ENCODE measurements at places on chromosomes 13 and 19. TPM values are rescaled to one million over a fixed set of nuclear protein-coding genes. Genes with fewer than 3 reads are reported as not detected.

WASF3 gene
- 9.0 TPM for total RNA-seq

OR7A5 gene
- total RNA-seq = not detected

ZNF283 gene
- 54.0 TPM for total RNA-seq

GRCh38 chr19:33214596-33214995 is 11.1 kb downstream of the SLC7A10 start:
- DNase-seq = no peak

DNA sequence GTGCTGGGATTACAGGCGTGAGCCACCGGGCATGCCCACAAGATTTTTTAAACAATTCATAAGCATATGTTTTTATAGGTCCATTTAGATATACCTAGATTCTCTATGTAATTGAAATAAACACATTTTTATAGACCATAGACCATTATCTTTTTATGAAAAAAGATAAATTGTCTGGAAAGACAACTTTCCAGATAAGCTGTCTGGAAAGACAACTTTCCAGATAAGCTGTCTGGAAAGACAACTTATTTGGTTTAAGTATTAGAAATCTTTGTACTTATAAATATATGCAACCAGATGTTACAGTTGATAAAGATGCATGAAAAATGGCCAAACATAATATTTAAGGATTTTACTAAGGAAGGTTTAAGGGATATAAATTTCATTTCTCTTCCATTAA is 538.5 kb downstream of the GPC6 start:
- DNase-seq = no peak

- no peak for DNase-seq
Observed at GRCh38 chr19:43776286-43776685, 4.5 kb downstream of the KCNN4 start.

GRCh38 chr13:27636589-27637288 is 15.0 kb downstream of the POLR1D start:
- DNase-seq = no peak

GRCh38 chr13:60379837-60380565 is 17.0 kb upstream of the TDRD3 start:
- DNase-seq = no peak

GPC6 gene
- 126 TPM for total RNA-seq

GRCh38 chr13:98485561-98485960 is 91.3 kb downstream of the STK24 start:
- no peak for DNase-seq

GRCh38 chr19:51146751-51147150 is 4.7 kb downstream of the SIGLEC7 start:
- no peak for DNase-seq

DNA sequence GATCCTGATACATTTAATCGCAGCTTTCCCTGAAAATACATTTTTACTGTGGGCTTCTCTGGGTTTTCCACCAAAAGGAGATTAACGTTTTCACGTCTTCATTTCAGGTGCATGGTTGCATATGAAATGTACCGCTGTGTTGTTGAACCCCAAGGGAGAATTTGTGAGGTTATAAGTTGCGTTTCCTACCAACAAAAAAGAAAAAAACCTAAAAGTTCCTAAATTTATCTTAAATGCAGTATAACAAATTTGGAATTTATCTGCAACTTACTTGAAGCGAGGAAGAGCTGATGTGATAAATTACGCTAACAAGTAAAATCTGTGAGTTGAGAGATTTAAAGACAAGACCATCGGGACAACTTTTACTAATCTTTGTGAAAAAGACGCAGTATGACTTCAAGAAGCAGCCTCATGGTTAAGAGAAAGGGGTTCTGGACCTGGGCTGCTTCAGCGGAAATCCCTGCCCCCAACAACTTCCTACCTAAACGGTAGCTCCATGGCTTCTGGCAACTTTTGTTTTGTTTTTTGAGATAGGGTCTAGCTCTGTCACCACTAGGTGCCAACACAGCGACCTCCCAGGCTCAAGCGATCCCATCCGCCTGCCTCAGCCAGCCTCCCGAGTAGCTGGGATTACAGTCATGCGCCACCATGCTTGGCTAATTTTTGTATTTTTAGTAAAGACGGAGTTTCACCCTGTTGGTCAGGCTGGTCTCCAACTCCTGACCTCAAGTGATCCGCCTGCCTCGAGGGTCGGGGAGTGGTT is 958 bp upstream of the OBI1 start:
- DNase-seq = no peak

CYP4F12 gene
- total RNA-seq = 30.3 TPM

DNA sequence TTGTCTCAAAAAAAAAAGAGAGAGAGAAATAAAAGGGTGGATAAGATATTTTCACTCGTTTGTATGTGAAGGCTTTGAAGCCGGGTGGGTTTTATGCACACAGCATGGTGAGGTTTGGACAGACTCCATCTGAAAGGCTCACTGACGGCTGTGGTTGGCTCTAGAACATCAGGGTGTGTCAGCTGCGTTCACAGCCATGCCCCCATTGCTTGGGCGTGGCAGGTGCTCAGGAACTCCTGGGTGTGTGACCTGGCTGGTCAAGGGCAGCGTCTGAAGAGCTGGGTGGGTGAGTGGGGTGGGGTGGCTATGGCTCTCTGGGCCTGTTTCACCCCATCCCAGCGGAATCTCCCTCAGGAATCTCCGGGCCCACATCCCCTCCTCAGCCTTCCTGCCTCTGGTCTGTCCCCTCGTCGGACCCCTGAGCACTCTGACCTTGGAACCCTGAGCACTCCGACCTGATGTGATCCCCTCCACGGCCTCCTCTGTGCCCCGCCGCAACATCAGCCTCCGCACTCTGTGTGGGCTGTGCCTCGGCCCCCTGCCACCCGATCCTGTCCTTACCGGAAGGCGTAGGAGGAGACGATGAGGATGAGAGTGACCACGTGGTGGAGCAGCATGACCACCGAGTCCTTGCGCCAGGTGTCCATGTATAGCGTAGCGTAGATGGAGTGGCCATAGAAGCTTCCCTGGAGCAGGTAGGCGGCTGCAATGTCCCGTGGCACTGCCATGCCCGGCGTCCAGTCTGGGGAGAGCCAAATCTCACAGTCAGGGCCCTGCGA is 12.2 kb downstream of the CERS1 start:
- DNase-seq = no peak

- no peak for DNase-seq
Observed at GRCh38 chr13:40398065-40398464, 268.4 kb downstream of the FOXO1 start.

GRCh38 chr13:93800342-93800741 is 573.7 kb downstream of the GPC6 start:
- DNase-seq = no peak

DNA sequence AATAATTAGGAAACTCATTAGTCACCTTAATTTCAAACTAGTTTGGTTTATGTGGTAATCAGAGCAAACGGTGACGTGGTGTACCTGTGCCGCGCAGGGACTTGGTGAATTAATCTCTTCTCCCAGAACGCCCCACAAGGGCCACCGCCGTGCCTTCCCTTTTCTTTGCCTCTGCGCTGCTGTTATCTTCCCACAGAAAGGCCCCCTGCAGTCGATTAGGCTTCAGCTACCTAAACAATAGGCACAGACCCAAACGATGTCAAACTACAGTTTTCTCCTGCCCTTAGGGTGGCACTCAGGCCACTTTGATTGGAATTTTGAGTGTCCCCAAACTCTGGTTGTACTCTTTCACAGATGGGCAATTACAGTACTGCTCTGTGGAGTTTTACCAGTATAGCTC is 115.5 kb downstream of the GGACT start:
- no peak for DNase-seq

C13orf46 gene
- total RNA-seq = 0.85 TPM

UBL5 gene
- 92.0 TPM for total RNA-seq

DNA sequence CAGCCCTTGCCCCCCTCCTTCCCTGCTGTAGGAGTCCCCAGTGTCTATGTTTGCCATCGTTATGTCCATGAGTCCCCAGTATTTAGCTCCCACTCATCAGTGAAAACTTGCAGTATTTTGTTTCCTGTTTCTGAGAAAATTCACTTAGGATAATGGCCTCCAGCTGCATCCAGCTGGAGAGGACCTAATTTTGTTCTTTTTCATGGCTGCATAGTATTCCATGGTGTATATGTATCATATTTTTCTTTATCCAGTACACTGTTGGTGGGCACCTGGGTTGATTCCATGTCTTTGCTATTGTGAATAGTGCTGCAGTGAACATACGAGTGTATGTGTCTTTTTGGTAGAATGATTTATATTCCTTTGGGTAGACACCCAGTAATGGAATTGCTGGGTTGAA is 18.0 kb upstream of the POP4 start:
- no peak for DNase-seq

DNA sequence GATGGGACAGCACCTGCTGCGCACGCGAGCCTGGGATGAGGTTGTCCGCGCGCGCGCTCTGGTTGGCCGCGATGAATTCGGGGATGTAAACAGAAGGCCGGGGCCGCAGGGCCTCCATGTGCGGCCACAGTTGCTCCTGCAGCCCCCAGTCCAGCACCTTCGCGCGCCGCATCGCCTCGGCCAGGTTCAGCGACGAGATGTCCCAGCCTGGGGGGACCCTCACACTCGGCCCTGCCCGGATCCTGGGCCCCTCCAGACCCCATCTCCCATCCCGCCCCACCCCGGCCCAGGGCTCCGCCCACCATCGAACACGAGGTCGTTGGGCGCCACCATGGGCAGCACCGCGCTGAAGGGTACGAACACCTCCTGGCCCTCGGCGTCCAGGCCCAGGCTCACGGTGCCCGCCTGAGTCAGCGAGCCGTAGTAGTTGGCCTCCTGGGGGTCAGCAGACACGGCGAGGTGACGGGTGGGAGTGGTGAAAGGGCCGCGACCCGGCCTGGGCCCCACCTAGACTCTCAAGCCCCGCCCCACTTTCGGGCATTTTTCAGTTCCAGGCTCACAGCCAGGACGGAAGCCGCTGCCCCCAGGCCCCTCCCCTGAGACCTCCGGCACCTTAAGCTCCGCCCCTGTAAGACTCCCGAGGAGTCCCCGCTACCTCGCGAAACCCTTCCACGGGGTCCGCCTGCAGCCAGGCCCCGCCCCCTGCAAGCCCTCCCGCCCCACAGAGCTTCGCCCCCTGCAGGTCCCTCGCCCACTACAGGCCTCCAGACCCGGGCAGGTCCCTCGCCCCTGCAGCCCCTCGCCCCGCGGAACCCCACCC is 1.1 kb downstream of the ISYNA1 start:
- peak; percentile 76 for DNase-seq

DNA sequence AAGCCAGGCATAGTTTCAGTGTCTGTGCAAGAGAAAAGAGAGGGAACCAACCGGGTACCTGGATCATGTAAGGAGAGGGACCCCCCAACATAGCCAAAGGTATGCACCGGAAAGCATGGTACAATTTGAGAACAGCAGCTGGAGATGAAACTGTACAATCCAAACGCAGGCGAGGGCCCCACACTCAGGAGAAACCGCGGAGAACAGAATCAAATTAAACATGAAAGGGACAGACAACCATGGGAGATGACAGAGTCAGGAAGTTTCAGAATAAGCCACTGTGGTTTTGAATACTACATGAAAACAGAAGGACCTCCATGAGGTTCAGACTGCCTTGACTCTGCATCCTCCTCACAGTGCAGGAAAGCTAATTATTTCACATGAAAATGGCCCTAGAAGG is 62.9 kb upstream of the SPATA13 start:
- no peak for DNase-seq

ZNF724 gene
- total RNA-seq = 12.1 TPM

- DNase-seq = no peak
Observed at GRCh38 chr13:89733829-89734228, 1613.7 kb upstream of the MIR17HG start.

DNA sequence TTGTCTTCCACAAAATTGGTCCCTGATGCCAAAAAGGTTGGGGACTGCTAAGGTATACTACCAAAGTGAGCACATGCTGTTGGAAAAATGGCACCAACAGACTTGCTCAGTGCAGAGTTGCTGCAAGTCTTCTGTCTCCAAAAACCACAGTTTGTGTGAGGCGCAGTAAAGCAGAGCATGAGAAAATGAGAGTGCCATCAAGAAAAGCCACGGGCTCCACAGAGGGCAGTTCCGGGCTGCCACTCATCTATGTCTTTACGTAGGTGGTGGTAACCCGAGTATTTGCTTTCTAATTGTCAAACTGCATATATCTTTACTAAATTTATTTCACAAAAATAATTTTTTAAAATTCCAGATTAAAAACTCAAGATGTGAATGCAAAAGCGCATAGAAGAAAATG is 123.8 kb downstream of the RNF17 start:
- no peak for DNase-seq

IGSF23 gene
- not detected for total RNA-seq

- DNase-seq = no peak
Observed at GRCh38 chr13:25190256-25190655, 18.2 kb upstream of the AMER2 start.

Data from urinary bladder (tissue), 4 donors.